ENCODE measurements at places on chromosomes 5 and 9. TPM values are rescaled to one million over a fixed set of nuclear protein-coding genes. Genes with fewer than 3 reads are reported as not detected.

The N4BP3 gene
- total RNA-seq: 3.3 TPM

The GTF2H2 gene
- 39.5 TPM for total RNA-seq

- no peak for DNase-seq
Measured at GRCh38 chr5:103408408-103408807, 149.8 kb downstream of the MACIR start.

DNA sequence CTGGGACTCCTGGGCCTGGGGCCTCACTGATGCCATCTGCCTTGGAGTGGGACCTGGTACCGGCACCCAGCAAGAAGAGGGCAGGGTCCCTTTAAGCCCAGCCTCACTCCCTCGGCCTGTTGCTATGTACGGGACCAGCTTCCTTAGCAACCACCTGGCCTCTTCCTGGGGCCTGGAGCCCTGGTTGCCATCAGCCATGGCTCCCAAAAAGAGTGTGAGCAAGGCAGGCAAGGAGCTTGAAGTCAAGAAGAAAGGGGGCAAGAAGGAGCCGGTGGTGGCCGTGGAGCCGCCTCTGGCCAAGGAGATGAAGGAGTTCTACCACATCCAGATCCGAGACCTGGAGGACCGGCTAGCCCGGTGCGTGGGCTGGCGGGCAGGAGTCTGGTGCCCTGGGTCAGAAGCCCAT is at the start of gene CFAP157:
TSS of gene CFAP157 (plus strand) at position 153 of the 406 bp plus-strand sequence. CDS start at position 197, 44 bp downstream.
- DNase-seq: no peak

DNA sequence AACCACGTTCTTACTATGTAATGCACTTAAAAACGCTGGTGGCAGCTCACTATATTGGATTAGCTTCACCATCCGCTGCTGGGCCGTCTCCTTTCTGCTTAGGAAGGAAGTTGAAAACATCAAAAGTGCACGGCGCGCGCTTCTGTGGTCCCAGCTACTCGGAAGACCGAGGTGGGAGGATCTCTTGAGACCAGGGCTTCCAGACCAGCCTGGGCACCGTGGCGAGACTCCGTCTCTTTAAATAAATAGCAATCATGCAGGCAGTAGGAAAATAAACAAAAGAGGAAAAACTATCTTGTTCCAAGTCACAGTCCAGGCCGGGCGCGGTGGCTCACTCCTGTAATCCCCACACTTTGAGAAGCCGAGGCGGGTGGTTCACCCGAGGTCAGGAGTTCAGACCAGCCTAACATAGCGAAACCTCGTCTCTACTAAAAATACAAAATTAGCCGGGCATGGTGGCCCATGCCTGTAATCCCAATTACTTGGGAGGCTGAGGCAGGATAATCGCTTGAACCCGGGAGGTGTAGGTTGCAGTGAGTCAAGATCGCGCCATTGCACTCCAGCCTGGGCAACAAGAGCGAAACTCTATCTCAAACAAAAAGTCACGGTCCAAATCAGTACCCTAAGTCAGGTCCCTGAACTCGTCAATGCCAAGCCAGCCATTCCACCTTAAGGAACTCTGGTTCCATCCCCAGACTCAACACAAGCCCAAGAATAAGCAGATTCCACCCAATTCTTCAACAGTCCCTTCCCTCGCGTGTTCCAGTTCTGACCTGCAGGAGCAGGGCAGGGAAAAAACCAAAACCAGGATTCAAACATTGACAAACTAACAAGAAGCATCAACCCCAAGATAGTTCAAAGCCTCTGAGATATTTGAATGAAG is 1.0 kb upstream of the GOLGA1 start:
- peak; percentile 70 for DNase-seq

GRCh38 chr5:29131285-29131684 is 2062.2 kb upstream of the CDH6 start:
- no peak for DNase-seq

DNA sequence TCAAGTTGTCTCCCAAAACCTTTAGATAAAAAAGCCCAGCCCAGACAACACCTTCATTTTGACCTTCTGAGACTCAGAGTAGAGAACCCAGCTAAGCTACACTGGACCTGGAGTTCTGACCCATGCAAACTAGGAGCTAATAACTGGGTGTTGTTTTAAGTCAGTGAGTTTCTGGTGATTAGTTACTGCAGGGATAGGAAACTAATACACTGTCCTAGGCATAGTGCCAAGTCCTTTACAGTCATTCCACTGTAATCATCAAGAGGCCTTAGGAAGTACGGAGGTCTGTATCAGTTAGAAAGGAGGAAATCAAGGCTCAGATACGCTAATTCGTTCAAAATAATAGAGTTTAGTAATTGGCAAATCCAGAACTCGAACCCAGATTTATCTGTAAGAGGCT is 197.9 kb downstream of the KCTD16 start:
- no peak for DNase-seq

- no peak for DNase-seq
Measured at GRCh38 chr5:39780347-39780746, 355.6 kb upstream of the DAB2 start.

- DNase-seq: no peak
Measured at GRCh38 chr9:133979921-133980863, 11.9 kb downstream of the VAV2 start.
